Stimulated activated CD4-positive, alpha-beta T cell treated with anti-CD3 and anti-CD28 coated beads, TNF-alpha, amount 100 ng/mL, for 1 hour (primary cell): ENCODE measurements at places on chromosomes 12 and 14.

GRCh38 chr14:63388766-63389431, 70.2 kb upstream of the GPHB5 start:
- DNase-seq, result peak; percentile 45

GRCh38 chr12:8031872-8032241, 659 bp upstream of the FOXJ2 start:
- DNase-seq, result no peak

DNA sequence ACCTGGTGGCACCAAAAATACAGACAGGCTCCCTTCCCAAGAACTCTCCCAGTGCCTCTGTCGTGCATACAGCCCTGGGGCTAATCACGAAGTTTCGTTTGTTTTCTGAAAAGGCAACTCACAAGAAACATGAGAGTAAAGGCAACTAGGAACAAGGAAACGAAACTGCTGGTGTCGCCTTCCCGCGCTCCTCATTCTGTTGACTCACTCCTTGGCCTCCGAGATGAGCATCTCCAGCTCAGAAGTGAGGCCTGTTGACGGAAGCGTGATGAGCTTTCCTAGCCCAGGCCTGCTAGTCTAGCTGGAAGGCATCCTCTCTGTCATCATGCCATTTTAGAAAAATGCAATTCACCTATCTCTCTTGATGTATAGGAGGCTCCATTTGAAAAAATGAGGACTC, 50.5 kb downstream of the TTC9 start:
- DNase-seq, result no peak

GRCh38 chr14:104268725-104269436, 130.5 kb downstream of the KIF26A start:
- DNase-seq, result no peak

- no peak for DNase-seq
These were observed 46.2 kb upstream of the GSC start for GRCh38 chr14:94816113-94816512.

- no peak for DNase-seq
These were observed 264.2 kb upstream of the AMIGO2 start for GRCh38 chr12:47343684-47344567.

- DNase-seq, result no peak
These were observed 54.8 kb downstream of the SAMD4A start for GRCh38 chr14:54621686-54622085.

DNA sequence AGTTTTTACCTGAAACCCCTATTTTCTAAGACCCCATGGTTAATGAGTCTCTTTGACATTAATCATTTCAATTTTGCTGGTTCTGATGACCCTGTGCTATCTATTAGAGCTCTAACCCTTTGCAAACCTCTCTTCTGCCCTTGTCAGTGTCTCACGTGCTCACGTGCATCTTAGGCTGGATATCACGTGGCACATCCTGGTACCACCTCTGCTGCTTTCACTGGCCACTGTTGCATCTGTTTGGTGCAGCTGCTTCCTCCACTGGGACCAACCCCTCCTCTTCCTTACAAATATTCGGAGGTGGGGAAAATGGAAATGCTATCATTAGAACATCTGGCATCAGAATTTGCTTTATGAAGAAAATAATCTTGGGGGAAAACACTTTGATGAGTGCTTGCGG, 119.6 kb downstream of the CRADD start:
- no peak for DNase-seq

DNA sequence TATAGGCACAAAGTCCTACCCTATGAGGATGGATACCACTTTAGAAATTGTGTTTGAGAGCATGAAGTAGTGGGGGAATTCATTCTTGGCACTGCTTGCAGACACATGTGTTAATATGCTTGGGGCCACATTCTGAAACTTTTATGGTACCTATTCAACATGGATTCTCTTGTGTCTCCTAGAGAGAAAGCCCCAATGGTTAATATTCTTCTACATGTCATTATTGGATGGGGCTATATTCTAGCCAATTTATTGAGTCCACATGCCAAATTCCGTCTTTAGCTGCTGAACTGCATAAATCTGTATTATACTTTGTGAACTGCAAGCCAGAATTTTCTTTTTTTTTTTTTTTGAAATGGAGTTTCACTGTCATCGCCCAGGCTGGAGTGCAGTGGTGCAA, 140.0 kb downstream of the KICS2 start:
- no peak for DNase-seq

DNA sequence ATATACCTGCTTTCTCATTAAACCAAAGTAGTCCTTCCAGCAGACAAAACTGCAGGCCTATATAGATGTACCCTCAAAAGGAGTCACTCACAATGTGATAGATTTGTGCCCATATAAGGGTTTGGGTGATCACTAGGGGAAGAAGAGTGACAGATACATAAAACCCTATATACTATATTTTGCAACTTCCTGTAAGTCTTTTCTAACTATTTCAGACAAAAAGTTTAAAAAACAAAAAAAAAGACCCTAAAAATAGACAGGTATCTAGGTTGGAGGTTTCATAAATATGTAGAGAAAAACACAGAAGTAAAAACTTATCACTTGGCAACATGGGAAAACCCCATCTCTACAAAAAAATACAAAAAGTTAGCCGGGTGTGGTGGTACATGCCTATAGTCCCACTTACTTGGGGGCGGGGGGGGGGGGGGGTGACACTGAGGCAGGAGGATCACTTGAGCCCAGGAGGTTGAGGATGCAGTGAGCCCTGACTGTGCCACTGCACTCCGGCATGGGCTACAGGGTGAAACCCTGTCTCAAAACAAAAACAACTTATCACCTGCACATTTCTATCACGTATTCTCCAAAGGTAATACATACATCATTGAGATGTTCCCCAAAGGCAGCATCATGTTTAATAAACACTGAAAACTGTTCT, 2.9 kb downstream of the VCPKMT start:
- no peak for DNase-seq

- no peak for DNase-seq
These were observed 69.6 kb downstream of the GSC start for GRCh38 chr14:94700336-94700735.

GRCh38 chr14:27863166-27863565, 903.4 kb upstream of the FOXG1 start:
- DNase-seq, result no peak

- no peak for DNase-seq
These were observed 2.2 kb upstream of the ZFP36L1 start for GRCh38 chr14:68794851-68795596.

- no peak for DNase-seq
These were observed 11.6 kb upstream of the IQSEC3 start for GRCh38 chr12:54750-55535.

- DNase-seq, result no peak
These were observed 26.3 kb downstream of the KLRK1 start for GRCh38 chr12:10363658-10363913.

DNA sequence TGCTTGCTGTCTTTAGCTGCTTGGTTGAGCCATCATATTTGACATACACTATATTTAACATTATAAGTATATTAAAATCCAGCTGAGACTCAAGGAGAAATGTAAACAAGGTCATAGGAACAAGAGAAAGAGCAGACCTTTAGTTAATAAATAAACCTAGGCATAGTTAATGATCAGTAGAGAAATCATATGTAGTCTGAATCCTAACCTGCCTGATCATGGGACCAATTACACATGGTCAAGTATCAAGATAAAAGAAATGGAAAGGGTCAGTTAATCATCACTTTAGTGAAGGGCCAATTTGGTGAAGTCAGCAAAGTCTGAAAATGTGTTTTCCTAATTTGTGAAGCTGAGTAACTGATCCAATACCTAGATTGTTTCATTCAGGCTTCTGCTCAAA, 7.5 kb downstream of the RNF212B start:
- no peak for DNase-seq

GRCh38 chr12:119410396-119410795, 75.9 kb downstream of the CCDC60 start:
- DNase-seq, result no peak

DNA sequence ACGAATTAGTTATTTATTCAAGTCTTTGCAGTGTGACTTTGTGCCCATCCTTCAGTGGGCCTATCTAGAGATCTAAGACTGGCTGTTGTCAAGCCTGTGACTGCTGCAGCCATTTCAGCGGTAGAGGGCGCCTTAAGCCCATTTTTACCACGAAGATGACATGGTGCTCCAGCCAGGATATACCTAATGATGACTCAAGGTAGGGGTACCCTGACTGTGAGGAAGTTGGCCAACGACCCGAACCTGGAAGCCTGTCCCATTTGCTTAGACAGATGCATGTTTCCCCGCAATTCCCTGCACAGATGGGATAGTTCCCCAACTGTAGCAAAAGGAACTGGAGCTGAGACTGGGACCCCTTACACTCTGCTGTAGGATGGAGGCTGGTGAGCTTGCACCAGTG, 41.3 kb downstream of the RAB3IP start:
- DNase-seq, result no peak

- DNase-seq, result no peak
These were observed 14.9 kb downstream of the LTA4H start for GRCh38 chr12:96020314-96021003.

- no peak for DNase-seq
These were observed 168.6 kb downstream of the PRKCH start for GRCh38 chr14:61489932-61490331.

GRCh38 chr14:72098210-72098609, 166.0 kb downstream of the RGS6 start:
- no peak for DNase-seq
